Liver (tissue), 10 donors: ENCODE measurements at places on chromosomes 1 and 21.

DNA sequence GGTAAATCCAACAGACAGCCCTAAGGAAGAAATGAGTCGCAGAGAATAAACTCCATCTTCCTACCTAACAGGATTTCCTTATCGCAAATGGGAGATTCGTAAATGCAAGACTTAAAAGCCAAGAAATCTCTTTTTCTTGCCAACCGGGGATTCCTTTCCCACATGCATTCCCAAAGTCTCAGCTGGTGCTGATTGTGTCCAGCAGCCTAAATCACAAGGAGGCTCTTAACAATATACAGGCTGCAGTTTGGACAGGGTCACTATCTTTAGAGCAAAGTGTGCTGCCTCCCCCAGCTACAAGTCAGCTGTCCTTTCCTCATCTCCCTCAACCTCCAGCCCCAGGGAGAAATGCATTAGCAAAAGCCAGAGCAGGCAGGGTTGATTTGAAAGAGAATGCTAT lies 189.8 kb upstream of the PLXNA2 start:
- no peak for DNase-seq

- no peak for DNase-seq
Observed at GRCh38 chr1:110515041-110515440, 3.9 kb downstream of the KCNA10 start.

GRCh38 chr1:111592389-111593361 lies 26.9 kb upstream of the RAP1A start:
- DNase-seq, result peak; percentile 66

- DNase-seq, result no peak
Observed at GRCh38 chr1:217614200-217614712, 16.6 kb downstream of the GPATCH2 start.

DNA sequence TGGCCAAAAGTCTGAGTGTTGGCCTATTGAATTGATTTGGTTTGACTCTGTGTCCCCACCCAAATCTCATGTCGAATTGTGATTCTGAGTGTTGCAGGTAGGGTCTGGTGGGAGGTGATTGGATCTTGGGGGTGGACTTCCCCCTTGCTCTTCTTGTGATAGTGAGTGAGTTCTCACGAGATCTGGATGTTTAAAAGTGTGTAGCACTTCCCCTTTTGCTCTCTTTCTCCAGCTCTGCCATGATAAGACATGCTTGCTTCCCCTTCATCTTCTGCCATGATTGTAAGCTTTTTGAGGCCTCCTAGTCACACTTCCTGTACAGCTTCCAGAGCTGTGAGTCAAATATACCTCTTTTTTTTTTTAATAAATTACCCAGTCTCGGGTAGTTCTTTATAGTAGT lies 297.1 kb upstream of the ZRANB2 start:
- no peak for DNase-seq

- DNase-seq, result no peak
Observed at GRCh38 chr1:216450227-216450626, 27.0 kb upstream of the USH2A start.

DNA sequence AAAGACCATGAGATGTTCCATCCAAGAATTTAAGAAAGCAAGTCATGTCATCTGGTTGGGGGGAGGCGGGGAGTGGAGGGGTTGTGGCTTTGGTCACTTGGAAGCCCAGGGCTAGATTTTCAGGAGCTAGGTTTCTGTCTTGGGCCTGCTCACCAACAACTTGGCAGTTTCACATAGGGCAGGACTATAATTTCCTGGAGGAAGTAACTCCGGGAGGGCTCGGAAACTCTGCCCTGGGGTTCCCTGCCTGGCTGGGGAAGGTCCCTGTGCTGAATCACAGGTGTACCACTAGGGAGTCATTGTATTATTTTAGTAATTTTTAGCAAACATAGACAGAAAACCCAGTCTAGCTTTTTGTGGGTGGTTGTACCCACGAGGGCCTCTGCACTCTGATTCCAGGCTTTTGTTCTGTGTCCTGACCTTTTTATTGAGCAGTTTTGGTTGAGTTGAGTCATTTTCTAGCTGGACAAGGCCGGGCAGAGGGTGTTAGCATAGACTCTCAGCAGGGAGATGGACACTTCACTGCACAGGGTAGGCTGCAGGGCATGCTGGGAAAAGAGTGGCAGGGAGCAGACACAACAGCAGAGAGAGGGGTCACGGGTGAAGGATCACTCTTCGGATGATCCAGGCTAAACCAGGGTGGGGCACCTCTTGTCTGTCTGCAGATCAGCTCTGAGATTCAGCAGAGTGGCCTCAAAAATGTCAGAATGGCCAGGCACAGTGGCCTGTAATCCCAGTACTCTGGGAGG lies 144.7 kb downstream of the GRIK3 start:
- peak; percentile 16 for DNase-seq

GRCh38 chr1:170967042-170967910 lies 31.9 kb downstream of the MROH9 start:
- no peak for DNase-seq

GRCh38 chr1:17895986-17896385 lies 140.9 kb downstream of the ACTL8 start:
- DNase-seq, result no peak

- peak; percentile 59 for DNase-seq
Observed at GRCh38 chr1:204984499-204984898, 58.5 kb upstream of the CNTN2 start.

DNA sequence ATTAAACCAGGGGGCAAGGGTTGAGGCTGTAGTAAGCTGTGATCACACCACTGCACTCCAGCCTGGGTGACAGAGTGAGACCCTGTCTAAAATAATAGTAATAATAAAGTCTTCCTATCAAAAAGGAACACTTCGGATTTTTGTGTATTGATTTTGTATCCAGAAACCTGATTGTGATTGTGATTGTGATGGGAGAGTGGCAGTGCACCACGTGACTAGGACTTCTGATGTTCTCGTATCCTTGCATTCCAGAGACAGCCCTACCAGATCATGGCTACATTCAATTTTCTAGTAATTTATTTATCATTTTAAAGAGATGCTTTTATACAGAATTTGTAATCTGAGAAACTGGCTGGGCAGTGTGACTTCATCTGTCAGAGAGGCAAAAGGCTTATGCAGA lies 2.6 kb upstream of the KIF1B start:
- no peak for DNase-seq

DNA sequence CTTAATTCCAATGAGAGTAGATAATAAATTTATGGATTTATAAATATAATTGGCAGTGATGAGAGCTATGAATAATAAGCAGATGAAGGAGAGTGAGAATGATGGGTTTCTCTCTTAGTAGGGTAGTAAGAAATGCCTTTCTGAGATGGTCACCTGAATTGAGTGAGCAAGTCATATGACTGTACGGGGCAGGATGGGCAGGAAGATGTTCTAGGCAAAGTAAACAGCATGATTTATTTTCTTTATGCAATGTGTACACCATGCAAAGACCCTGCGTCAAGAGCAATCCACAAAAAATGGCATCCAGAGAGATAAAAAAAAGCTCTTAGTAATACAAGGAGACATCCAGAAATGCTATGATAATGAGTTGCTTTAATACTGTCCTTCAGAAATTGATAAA lies 409.9 kb downstream of the HLX start:
- DNase-seq, result no peak

- DNase-seq, result no peak
Observed at GRCh38 chr1:179742291-179742690, 800 bp upstream of the FAM163A start.

DNA sequence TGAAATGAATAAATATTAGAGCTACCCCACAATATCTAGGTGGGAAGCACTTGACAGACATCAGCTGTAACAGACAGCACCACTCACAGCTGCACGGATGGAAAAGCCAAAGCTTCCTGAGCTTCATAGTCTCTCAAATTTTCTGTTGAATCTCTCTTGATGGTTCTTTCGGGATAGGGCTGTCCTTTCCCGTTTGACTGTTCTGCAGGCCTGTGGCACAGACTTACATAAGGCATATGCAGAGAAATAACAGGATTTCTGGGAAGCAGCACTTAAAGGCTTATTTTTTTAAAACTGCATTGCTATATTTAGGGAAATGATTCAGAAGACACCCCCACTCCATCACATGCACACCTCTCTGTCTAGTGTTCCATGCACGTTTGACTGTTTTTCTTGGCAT lies 77.5 kb downstream of the ZNF648 start:
- DNase-seq, result no peak

DNA sequence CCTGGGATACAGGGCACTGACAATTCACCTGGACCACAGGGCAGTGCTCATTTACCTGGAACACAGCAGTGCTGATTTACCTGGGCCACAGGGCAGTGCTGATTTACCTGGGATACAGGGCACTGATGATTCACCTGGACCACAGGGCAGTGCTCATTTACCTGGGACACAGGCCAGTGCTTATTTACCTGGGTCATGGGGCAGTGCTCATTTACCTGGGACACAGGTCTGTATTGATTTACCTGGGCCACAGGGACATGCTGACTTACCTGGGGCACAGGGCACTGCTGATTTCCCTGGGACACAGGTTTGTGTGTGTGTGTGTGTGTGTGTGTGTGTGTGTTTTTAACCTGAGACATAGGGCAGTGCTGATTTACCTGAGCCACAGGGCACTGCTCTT lies 261.7 kb downstream of the MATN1 start:
- no peak for DNase-seq

DNA sequence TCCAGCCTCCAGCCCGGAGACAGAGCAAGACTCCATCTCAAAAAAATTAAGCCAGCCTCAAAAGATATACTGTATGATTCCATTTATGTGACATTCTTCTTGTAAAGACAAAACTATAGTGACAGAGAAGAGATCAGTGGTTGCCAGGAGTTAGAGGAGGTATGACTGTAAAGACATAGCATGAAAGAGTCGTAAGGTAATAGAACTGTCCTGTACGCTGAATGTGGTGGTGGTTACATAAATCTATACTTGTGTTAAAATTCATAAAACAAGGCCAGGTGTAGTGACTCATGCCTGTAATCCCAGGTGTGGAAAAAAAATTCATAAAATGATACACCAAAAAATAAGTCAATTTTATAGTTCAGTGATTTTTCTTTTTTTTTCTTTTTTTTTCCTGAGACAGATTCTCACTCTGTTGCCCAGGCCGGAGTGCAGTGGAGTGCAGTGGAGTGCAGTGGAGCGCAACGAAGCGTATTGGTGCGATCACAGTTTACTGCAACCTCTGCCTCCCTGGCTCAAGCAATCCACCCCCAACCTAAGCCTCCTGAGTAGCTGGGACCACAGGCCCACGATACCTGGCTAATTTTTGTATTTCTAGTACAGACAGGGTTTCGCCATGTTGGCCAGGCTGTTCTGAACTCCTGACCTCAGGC lies 84.9 kb upstream of the CXADR start:
- DNase-seq, result no peak

DNA sequence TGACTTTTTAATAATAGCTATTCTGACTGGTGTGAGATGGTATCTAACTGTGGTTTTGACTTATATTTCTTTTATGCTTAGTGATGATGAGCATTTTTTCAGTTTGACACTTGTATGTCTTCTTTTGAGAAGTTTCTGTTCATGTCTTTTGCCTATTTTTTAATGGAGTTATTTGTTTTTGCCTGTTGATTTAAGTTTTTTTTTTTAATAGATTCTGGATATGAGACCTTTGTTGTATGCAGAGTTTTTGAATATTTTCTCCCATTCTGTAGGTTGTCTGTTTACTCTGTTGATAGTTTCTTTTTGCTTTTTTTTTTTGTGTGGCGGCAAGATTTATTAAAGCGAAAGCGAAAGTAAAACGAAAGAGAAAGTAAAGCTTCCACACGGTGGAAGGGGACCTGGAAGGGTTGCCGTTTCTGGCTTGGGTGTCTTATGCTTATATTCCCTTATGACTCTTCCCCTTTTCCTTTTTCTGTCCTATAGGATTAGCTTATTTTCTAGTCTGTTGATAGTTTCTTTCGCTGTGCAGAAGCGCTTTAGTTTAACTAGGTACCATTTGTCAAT lies 67.6 kb downstream of the TBX19 start:
- DNase-seq, result no peak

DNA sequence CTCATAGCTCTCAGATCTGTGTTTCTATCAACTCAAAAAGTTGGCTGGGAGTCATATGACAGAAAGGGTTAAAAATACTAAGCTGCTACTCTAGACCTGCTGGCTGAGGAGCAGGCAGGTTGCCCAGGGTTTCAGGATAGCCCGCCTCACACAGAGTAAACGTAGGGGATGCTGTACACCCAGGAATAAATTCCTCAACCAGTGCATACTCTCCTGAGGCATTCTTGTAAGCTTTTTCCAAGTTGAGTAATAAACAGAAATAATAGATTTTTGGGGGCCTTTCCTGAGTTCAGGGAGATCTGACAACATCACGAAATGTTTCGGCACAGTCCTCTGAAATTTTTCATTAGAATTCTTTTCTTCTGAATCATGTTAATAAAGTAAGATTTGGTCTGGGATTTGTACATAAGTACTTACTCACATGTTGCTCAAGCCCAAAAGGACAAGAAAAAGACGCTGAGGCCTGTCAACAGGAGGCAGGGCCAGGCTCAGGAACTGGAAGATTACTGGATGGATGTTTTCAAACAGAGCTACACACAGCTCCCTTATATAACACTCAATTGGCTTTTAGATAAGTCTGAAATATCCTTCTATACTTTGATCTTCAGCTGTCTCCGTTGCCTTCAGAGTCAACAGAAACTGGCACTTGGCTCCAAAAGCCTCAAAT lies 41.0 kb downstream of the TGFBR3 start:
- DNase-seq, result no peak

DNA sequence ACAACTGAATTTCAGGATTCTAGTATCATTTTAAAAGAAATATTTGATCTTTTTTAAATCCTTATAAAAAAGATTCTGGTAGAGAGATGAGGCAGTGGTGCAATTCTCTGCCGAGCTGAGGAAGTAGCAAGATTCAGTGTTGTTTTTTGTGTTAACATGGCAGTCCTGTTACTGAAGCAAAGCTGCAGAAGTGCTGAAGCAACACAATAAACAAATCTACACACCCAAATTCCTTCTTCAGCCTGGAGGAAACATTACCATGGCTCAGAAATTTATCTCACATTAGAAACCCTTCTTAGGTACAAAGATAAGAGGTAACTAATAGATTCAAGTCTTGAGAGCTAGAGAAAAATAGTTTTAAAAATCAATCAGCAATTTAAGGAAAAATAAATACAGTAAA lies 216.0 kb downstream of the DENND1B start:
- DNase-seq, result no peak

GRCh38 chr1:245003246-245003645 lies 138.9 kb upstream of the HNRNPU start:
- no peak for DNase-seq

GRCh38 chr1:193183019-193183627 lies 3.3 kb downstream of the B3GALT2 start:
- DNase-seq, result no peak

DNA sequence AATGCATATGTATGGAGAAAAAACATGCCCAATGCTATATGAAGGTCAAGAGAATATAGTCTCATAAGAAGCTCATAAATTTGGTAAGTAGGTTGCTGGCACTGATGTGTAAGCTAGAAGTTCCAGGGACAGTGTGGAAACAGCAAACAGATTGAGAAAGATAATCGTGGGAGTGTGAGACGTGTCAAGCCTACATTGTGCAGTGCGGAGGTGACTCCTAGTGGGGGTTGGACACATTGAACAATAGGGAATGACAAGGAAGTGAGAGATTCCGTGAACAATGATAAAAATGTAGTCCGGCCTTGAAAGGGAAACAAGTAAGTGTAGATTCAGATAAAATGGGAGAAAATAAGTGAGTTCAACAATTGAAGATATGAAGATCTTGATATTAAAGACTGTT lies 788.4 kb upstream of the PRMT6 start:
- no peak for DNase-seq
